Glomerular endothelial cell (primary cell): ENCODE measurements at places on chromosomes 2 and 18. TPM values are rescaled to one million over a fixed set of nuclear protein-coding genes. Genes with fewer than 3 reads are reported as not detected.

SCN2A gene
- 0.06 and 0.10 TPM in 2 replicates for total RNA-seq

POTEF gene
- total RNA-seq: 0.06 TPM in 1 of 2 replicates, not detected in the other

ASB18 gene
- not detected in 2 replicates for total RNA-seq

UBR3 gene
- total RNA-seq: 18.5 and 28.5 TPM in 2 replicates

RBM44 gene
- total RNA-seq: 0.05 and 0.18 TPM in 2 replicates
